ENCODE measurements at places on chromosomes 5 and 9.

GRCh38 chr5:16617274-16617968 is 624 bp upstream of the RETREG1 start:
- no peak for DNase-seq

DNA sequence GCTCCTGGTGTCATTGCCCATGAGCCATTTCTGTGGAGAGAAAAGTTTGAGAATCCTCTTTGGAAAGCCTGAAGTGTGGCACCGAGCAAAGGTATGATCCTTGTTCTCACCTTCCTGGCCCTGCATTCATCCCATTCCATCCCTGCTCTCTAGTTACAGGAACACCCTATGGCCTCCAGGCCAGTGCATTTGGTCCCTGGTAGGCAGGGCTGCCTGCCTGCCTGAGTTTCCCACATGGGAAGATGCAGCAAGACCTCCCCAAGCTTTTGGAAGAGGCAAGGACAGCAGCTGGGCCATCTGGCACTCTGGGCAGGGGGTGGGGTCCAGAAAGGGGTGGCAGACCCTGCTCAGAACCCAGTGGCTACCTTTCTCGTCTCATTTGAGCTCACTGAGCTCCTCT is 24.5 kb downstream of the IGIP start:
- no peak for DNase-seq

GRCh38 chr5:142446131-142446959 is 121.5 kb upstream of the SPRY4 start:
- no peak for DNase-seq

- DNase-seq = no peak
These were observed 22.5 kb upstream of the FAM120AOS start for GRCh38 chr9:93475856-93476255.

DNA sequence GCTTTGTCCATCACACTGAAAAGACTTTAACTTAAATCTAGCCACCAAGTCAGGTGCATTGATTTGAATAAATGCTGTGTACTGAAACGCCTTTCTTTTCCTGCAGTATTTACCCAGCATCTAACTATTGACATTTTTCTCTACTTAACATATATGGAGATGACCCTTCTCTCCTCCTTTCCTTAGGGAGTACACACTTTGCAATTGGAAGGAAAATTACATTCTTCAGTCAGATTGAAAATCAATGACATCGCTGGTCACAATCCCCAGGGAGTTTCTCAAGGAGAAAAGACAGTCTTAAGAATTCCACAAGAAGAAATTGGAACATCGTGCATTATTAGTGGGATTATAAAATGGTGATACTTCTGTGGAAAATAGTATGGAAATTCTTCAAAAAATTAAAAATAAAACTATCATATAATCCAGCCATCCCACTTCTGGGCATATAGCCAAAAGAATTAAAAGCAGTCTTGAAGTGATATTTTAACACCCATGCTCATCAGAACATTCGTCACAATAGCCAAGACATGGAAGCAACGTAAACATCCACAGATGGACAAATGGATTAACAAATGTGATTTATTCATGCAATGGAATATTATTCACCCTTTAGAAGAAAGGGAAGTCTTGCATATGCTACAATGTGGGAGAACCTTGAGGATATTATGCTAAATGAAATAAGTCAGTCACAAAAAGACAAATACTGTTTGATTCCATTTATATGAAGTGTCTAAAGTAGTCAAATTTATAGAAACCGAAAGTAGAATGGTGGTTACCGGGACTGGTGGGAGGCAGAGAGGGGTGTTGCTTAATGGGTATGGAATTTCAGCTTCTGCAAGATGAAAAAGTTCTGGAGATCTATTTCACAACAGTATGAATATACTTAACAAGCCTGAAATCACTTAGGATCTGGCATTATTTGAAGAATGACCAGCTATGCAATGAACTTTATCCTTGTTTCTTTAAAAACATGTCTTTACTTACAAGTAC is 14.3 kb upstream of the FREM1 start:
- no peak for DNase-seq
